Left ventricle myocardium inferior (tissue), 1 donor: ENCODE measurements at places on chromosomes 16 and 17. TPM values are rescaled to one million over a fixed set of nuclear protein-coding genes. Genes with fewer than 3 reads are reported as not detected.

The GNGT2 gene
- 2.2 TPM for total RNA-seq

The IGFALS gene
- not detected for total RNA-seq

The AOC3 gene
- 7.6 TPM for total RNA-seq

The ZACN gene
- total RNA-seq = not detected

The ADORA2B gene
- 0.55 TPM for total RNA-seq

The IRX5 gene
- 36.8 TPM for total RNA-seq
